ENCODE measurements at places on chromosomes 5 and 9. TPM values are rescaled to one million over a fixed set of nuclear protein-coding genes. Genes with fewer than 3 reads are reported as not detected.

CRHBP gene
- 0.11 TPM for total RNA-seq

- DNase-seq = no peak
Observed at GRCh38 chr9:83043597-83043996, 19.3 kb downstream of the RASEF start.

SLC36A2 gene
- not detected for total RNA-seq

CCL21 gene
- not detected for total RNA-seq

CTSV gene
- total RNA-seq = 0.05 TPM

DOCK8 gene
- not detected for total RNA-seq

- no peak for DNase-seq
Observed at GRCh38 chr9:130015353-130016019, 27.5 kb downstream of the FNBP1 start.

TCF7 gene
- 17.8 TPM for total RNA-seq

EGFLAM gene
- 0.08 TPM for total RNA-seq

SHISAL2B gene
- not detected for total RNA-seq

GRCh38 chr5:156505101-156505500, 178.1 kb downstream of the SGCD start:
- DNase-seq = no peak

GRCh38 chr9:77978086-77978781, 53.4 kb downstream of the GNAQ start:
- DNase-seq = no peak

- DNase-seq = peak; percentile 74
Observed at GRCh38 chr9:21995006-21995665, 545 bp downstream of the CDKN2B-AS1 start.

DNA sequence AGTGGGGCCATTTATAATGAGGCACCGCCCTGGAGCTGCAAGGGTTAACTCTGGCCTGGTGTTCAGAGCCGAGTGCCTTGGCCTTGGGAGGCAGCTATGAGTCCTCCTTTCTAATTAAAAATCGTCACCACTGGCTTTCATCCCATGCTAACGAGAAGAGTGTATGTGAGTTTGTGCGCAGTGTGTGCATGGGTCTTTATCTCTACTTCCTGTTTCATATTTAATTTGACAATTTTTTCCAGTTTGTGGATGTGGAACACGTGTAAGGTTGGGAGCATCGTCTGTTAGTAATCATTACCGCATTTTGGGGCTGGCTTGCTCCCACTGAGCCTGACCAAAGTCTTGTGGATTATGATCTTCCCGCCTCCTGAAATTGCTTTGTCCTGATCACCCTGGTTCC, 76.4 kb downstream of the NDFIP1 start:
- DNase-seq = no peak

DNA sequence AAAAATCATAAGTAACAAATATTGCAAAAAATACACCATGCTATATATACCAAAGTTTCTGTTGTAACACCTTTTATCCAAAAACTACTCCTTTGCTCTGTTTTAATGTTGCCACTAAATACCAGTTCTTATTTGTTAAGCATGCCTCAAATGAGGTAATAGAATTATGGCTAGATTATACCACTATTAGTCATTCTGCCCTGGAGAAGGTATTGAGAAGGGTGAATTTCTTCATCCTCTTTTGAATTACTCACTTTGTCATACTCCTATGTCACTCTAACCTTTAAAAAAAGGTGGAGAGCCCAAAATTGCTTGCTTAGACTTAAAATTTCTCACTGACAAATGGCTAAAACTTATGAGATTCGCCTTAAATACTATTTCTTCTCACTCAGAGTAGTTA, 750.9 kb downstream of the MAT2B start:
- no peak for DNase-seq

- DNase-seq = no peak
Observed at GRCh38 chr9:35756275-35757225, 2.5 kb upstream of the MSMP start.

DNA sequence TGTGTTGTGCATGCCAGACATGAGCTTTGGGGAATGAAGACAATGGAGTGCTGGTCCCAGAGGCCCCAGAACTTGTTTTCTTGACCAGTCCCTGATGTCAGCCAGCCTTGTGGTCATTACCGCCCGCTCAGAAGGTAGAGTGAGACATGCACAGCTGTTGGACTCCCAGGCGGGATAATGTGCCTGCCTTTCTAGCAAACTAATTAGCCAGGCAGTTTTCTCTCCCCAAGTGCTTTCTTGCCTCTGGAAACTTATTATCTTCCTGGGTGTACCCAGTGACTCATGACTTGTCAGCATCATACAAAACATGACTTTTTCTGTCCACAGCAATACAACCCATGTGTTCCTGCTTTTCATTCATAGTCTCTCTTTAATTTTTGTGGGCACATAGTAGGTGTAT, 131.1 kb downstream of the RMI1 start:
- DNase-seq = no peak

DNA sequence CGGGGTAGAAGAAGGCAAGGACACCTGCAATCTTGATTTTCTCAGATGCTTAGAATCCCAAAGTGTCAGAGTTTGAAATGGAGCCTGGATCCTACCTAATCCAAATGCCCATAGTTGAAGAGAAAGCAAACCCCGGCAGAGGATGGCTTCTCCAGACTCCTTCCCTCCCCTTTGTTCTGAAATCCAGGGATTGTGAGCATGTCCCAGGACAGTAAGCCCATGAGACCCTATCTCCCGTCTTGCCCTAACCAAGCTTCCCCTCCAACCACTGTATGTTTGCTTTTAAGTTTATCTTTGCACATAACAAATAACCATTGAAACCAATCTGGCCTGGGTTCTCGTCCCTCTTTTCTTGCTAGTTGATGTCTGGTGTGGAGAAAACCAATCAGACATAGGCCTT, 78.3 kb upstream of the NIPAL4 start:
- no peak for DNase-seq

- DNase-seq = peak; percentile 64
Observed at GRCh38 chr9:19999491-20000057, 210.7 kb upstream of the SLC24A2 start.

DNA sequence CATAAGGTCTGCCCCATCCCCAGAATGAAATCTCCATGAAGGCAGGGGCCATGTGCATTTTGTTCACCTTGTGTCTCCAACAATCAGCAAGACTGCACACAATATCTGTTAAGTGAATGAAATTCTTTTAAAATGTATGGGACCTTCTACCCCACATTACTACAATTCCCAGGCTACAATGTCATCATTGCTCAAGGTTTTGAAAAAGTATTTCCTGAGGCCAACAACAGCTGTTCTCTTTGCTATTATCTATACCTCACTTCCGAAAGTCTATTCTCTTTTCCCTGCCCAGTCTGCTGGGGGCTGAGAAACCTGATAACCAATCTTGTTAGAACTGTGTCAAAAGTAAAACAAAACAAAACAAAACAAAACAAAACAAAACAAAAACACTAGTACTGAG, 29.2 kb downstream of the HOMER1 start:
- no peak for DNase-seq

SOHLH1 gene
- not detected for total RNA-seq

- no peak for DNase-seq
Observed at GRCh38 chr5:14859980-14860379, 11.6 kb downstream of the ANKH start.

GRCh38 chr9:16469184-16469583, 401.3 kb downstream of the BNC2 start:
- no peak for DNase-seq

IRGM gene
- not detected for total RNA-seq
